ENCODE measurements at places on chromosomes 3 and 15. TPM values are rescaled to one million over a fixed set of nuclear protein-coding genes. Genes with fewer than 3 reads are reported as not detected.

Gene TM4SF18
- total RNA-seq = 0.51 TPM

Gene NUDT16
- total RNA-seq = 9.1 TPM

Gene CADPS
- not detected for total RNA-seq

Gene YEATS2
- 25.7 TPM for total RNA-seq

Gene HYKK
- 5.1 TPM for total RNA-seq

Gene GPR27
- total RNA-seq = 0.81 TPM

Gene ITGA11
- total RNA-seq = 7.8 TPM

Gene ANKRD34C
- not detected for total RNA-seq

Gene MKRN2OS
- total RNA-seq = 1.3 TPM

Gene SLC7A14
- total RNA-seq = 0.13 TPM

Gene TEX55
- total RNA-seq = not detected

Gene CNTN4
- total RNA-seq = 0.81 TPM

Gene ALDH1A2
- 31.2 TPM for total RNA-seq

Gene XCR1
- not detected for total RNA-seq

Gene TTLL13
- under 0.01 TPM for total RNA-seq

Gene AP3B2
- 0.16 TPM for total RNA-seq

Gene PRR20G
- not detected for total RNA-seq

Gene BFSP2
- not detected for total RNA-seq

Gene ZNF774
- total RNA-seq = 1.5 TPM

Gene NANOGP8
- not detected for total RNA-seq

Measured in mesangial cell (primary cell).